NCI-H1417 (cell line): ENCODE measurements at places on chromosomes 16 and 17.

- DNase-seq: no peak
Measured at GRCh38 chr16:11637320-11637719, 30.9 kb upstream of the SNN start.

DNA sequence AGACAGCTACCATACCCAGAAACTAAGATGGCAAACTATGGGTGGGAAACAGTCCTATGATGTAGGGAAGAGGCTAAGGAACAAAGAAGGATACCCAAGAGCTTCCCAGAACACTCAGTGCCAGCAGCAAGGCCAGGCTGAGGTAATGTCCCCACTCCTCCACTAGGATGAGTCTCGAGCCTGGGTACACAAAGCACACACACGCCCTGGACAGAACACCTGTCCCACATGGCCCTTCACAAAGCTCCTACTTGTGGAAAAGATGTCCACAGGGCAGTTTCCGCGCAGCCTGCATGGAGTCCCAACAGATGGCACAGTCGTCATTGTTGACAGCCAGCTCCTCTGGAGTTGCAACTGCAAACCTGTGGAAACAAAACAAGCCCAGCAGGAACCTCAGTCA lies 23.9 kb downstream of the AMFR start:
- DNase-seq: peak; percentile 37

DNA sequence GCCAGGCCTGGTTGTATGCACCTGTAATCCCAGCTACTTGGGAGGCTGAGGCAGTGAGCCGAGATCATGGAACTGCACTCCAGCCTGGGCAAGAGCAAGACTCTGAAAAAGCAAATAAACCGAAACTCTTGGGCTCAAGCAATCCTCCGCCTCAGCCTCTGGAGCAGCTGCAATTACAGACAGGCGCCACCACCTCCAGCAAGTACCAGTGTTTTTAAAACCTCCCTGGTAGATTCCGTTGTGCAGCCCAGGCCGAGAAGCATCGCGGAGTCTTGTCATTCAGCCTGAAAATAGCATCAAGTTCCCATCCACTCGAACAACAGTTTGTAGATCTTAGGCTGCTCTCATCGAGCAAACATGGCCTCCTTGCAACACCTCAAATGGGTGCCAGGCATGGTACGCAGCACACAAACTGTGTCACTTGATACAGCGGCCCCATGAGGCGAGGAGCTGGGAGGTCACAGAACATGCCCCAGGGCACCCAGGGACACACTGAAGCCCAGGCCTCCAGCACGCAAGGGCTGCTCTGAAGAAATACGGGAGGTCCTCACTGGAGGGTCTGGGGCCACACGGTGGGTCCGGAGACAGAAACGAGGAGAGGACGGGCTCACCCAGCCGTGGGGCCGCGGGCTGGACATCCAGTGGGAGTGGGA lies 18.1 kb downstream of the TMC6 start:
- DNase-seq: no peak

GRCh38 chr16:79201436-79201835 lies 399.1 kb downstream of the MAF start:
- DNase-seq: no peak

GRCh38 chr16:2523801-2524231 lies 3.6 kb downstream of the AMDHD2 start:
- no peak for DNase-seq

DNA sequence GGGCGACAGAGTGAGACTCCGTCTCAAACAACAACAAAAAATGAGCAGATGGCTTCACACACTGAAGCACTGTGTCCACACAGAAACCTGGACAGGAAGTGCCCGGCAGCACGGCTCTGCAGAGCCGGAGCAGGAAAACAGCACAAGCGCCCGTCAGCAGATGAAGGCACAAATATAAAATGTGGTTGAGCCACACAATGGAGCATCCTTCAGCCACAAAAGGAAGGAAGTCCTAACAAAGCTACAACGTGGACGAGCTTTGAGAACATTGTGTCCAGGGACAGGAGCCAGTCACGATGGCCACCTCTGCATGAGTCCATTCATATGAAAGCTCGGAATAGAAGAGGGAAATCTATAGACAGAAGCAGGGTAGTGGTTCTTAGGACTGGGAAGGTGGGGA lies 15.7 kb downstream of the RHBDF2 start:
- no peak for DNase-seq

DNA sequence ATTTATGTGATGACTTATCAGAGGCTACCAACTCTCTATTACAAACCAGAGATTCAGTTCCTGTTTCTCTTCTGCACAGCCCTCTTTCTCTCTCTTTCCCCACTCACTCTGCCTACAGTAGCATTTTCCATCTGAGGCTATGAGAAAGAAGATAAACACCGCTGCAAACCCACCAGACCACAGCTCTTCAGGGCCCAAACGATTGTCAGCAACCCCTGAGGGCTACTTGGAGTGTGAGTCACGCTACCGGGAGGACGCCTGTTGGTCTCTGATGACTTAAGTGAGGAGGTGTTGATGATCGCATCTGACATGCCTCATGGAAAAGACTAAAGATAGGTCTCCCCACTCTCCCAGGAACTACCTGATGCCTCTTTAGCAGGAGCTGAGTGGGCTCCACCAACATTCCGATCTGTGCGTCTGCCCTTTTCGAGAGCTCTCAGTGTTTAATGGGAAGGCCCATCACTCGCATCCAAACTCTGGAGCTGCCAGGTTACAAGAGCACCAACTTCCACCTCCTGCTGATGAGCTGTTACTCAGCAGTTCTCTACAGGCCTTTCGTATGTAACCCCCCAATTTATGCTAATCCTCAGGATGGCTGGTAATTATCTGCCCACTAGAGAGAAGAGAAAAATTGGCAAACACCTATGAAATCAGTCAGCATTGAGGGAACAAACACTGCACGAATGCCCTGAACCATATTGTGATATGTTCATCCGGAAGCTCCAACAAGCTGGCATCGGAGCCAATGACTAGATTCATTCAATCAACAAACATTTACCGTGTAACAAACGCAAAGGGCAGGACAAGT lies 9.2 kb downstream of the GRIN2A start:
- DNase-seq: no peak

- no peak for DNase-seq
Measured at GRCh38 chr17:64496348-64496785, 487 bp downstream of the POLG2 start.
